ENCODE measurements at places on chromosomes 5 and 9.

DNA sequence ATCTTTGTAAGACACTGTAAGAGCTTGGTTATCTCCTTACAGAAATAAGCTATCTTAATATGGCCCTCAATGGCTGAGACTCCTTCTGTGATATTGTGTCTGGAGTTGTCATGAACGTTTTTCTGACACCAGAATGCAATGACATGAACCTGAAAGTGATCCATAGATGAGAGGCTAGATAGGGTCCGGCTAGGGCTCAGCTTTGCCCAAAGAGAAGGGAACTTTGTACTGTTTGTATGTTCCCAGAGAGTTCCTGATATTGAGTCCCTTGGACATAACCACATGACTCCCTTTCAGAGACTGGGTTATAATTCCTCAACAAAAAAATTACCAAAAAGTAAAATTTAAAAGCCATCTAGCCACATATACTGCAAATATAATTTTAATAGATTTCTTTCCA is 575.8 kb upstream of the CLINT1 start:
- H3K27ac ChIP-seq, result peak overlapping the region; percentile 48
- no peak for DNase-seq
- peaks cover 25% of the 10 kb centered on the region for H3K4me1 ChIP-seq
- no peaks in the 10 kb centered on the region for H3K27me3 ChIP-seq

DNA sequence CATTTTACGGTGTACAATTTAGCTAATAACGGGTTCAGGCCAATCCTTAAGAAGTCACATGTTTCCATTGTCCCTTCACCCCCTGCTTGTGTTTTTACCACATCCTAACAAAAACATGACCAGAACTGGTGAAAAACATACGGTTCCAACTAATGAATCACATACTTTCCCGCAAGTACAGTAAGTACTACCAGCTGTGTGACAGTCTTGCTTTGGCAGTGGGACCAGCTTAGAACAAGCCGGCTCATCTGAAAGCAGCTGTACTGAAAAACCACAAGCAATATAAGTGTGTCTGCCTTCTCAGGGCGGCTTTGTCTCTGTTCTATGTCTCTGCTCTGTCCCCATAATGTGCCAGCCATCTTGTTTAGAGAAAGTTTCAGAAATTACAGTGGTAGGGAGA is 242.5 kb downstream of the BNC2 start:
- no peak overlapping the region for H3K27ac ChIP-seq
- H3K4me3 ChIP-seq, result no peak overlapping the region
- H3K36me3 ChIP-seq, result no peaks in the 10 kb centered on the region
- no peaks in the 10 kb centered on the region for H3K4me1 ChIP-seq
- no peak for DNase-seq

DNA sequence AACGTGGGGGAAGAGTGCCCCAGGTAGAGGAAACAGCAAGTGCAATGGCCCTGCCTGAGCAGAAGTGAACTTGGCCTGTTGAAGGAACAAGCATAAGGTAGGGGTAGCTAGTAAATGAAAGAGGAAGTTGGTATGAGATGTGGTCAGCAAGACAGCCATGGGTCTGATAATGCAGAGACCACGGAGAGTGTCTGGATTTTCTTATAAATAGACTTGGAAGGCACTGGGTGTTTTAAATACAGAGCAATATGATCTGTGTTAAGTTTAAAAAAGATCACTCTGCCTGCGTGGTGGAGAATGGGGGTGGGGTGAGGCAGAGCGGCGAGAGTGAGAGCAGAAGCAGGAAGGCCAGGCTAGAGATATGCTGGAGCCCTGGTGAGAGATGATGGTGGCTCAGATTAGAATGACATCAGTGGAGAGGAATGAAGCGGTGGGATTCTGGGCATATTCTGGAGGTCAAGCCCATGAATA is 4.2 kb downstream of the ADAM19 start:
- peaks cover 98% of the 10 kb centered on the region for H3K4me1 ChIP-seq
- peak; percentile 87 for DNase-seq
- peaks cover 41% of the 10 kb centered on the region for H3K36me3 ChIP-seq
- H3K4me3 ChIP-seq, result no peak overlapping the region
- no peaks in the 10 kb centered on the region for H3K27me3 ChIP-seq

DNA sequence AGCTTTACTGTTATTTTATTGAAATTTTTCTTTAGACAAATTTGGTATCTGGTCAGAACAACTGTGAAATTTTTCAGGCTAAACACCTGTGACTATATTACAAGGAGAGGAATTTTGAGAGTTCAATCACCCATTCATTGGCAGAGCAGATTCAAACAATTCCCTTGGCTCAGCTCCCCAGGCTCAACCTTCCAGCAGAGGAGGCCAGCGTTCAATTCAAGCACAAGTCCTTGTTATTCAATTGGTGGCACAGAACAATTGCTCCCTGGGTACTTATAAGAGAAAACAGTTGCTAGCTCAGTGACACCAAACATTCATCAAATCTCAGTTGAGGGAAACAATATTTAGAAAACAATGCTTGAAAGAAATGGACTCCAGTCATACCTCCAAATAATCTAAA is 83.3 kb downstream of the SUSD1 start:
- no peak for DNase-seq
- H3K4me1 ChIP-seq, result no peaks in the 10 kb centered on the region
- no peak overlapping the region for H3K27ac ChIP-seq

DNA sequence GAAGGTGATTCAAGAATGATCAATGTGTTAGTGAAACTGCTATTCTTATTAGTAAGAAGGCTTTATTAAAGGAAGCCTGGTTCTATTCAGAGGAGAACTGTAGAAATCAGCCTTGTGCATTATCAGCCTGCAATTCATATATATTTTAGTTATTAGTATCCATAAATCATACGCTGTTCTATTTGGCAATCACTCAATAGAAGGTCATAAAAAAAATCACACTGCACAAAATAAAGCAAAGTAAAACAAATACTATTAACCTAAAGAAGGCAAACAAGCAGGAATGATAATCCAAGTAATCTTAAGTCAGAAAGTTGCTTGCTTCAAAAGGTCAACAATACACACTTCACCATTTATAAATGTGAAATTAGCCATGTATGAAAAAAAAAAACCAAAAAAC is 138.1 kb downstream of the PDE4D start:
- no peaks in the 10 kb centered on the region for H3K36me3 ChIP-seq
- H3K4me1 ChIP-seq, result peaks cover 8% of the 10 kb centered on the region

- no peaks in the 10 kb centered on the region for H3K36me3 ChIP-seq
- H3K27me3 ChIP-seq, result no peaks in the 10 kb centered on the region
- no peak overlapping the region for H3K27ac ChIP-seq
- no peak for DNase-seq
- no peak overlapping the region for H3K4me3 ChIP-seq
These were observed 103.4 kb downstream of the DOCK2 start for GRCh38 chr5:169740435-169740834.

GRCh38 chr5:41978676-41979075 is 53.6 kb downstream of the FBXO4 start:
- no peak for DNase-seq
- no peaks in the 10 kb centered on the region for H3K36me3 ChIP-seq
- H3K27me3 ChIP-seq, result no peaks in the 10 kb centered on the region
- H3K4me1 ChIP-seq, result no peaks in the 10 kb centered on the region
- H3K4me3 ChIP-seq, result no peak overlapping the region

DNA sequence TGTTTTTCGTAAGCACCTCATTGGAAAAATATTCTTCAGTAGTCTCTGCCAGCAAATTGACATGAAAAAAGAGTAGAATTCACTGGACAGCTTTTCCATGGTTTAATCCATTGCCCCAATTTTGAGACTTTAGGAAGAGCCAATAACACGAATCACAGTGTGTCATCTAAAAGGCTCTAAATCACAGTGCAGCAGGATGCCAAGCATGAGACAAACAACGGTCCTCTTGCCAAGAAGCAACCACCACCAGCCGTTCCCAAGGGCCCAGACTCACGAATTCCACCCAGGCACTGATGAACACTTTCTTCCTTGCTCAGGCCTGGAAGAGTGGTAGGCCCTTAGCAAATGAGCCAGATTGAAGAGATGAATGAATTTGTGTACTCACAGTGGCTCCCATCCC is 18.3 kb upstream of the IRX4 start:
- H3K4me3 ChIP-seq, result no peak overlapping the region
- no peak overlapping the region for H3K27ac ChIP-seq
